Renal pelvis (tissue), 12 donors: ENCODE measurements at places on chromosomes 11 and 22.
A peak's percentile ranks its signal among the peaks of the same experiment; 100 is the strongest.

GRCh38 chr22:45683680-45684079 lies 12.0 kb downstream of the ATXN10 start:
- DNase-seq, result no peak

- DNase-seq, result no peak
These were observed 6.3 kb upstream of the SH3BP1 start for GRCh38 chr22:37633089-37633624.

DNA sequence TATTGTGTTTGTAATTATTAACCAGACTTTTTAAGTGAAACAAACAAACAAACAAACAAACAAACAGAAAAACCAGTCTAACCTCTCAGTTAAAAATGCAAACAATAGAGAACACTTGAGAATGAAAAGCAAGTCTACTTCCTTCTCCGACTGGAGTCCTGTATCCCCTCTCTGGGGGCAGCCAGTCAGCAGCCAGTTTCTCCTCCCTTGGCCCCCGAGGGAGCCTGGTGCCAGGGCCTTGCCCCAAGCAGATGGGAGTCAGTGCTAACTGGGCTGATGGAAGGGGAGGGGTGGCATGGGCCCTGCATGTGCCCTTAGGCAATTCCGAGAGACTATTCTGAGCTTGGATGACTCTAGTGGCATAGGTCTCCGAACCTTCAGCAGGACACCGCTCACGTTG lies 137.2 kb downstream of the GRIK4 start:
- no peak for DNase-seq

GRCh38 chr11:126188332-126189108 lies 22.9 kb downstream of the RPUSD4 start:
- no peak for DNase-seq

- no peak for DNase-seq
These were observed 32.6 kb downstream of the KREMEN1 start for GRCh38 chr22:29105468-29105867.

DNA sequence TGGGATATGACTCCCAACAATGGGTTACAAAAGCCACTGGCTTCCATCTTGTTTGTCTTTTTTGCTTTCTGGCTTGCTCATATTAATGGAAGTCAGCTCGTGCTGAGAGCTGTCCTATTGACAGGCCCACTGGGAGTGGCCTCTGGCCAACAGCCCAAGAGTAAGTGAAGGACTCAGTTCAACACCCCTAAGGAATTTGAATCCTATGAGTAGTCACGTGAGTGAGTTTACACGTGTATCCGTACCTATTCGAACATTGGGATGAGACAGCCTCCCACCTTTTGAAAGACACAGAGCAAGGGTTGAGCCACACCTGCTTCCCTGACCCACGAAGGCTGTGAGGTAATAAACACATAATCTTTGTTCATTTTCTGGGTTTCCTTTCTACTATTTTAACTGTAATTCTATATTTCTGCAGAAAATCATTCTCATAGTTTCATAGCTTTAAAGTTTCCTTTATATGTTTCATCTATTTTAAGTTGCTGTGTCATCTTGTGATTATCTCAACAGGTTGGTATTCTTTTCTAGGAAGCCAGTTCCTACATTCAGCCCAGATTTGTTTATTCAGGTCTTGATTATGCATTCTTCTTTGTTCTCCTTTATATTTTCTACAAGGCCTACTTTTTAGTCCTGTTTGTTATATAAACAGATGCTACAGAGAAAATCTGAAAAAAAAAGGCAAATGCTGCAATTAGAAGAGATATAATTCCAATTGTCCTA lies 802.3 kb downstream of the CNTN5 start:
- DNase-seq, result no peak

DNA sequence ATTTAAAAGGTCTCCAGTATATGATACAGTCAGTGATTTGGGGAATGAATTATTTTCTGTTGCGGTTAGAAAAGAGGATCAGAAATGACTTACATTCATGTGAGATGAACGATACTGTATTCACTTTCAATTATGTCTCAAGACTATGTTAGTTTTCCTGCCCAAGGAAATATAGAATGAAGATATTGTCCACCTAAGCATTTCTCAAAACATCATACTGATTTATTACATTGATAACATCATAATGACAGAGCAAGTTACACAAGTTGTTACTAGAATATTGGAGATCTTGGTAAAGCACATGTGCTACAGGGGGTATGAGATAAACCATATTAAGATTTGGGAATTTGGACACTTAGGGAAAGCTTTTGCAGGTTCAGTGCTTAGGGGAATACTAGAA lies 67.8 kb upstream of the OR9G4 start:
- no peak for DNase-seq

GRCh38 chr11:23679041-23679440 lies 817.8 kb upstream of the LUZP2 start:
- DNase-seq, result no peak

GRCh38 chr22:19997561-19998231 lies 18.9 kb downstream of the ARVCF start:
- DNase-seq, result no peak

GRCh38 chr11:32830413-32830738 lies 649 bp downstream of the PRRG4 start:
- peak; percentile 16 for DNase-seq

DNA sequence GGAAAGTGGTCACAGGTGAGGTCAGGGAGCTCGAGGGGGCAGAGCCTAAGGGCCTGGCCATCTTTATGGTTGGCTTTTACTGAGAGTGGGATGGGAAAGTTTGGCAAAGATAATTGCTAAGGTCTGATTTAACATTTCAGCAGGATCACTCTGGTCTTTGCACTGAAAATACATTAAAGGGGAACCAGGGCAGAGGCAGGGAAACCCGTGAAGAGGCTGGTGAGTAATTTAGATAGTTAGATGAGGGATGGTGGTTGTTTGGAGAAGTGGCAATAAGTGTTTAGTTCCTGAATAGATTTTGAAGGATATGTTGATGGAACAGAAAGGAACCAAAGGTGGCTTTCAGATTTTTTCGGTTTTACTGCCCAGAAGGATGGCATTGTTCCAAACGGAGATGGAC lies 50.8 kb downstream of the SCN3B start:
- no peak for DNase-seq

- DNase-seq, result no peak
These were observed 31.7 kb downstream of the METTL15 start for GRCh38 chr11:28139841-28140415.

GRCh38 chr11:19499999-19500398 lies 212.6 kb upstream of the NAV2 start:
- no peak for DNase-seq

DNA sequence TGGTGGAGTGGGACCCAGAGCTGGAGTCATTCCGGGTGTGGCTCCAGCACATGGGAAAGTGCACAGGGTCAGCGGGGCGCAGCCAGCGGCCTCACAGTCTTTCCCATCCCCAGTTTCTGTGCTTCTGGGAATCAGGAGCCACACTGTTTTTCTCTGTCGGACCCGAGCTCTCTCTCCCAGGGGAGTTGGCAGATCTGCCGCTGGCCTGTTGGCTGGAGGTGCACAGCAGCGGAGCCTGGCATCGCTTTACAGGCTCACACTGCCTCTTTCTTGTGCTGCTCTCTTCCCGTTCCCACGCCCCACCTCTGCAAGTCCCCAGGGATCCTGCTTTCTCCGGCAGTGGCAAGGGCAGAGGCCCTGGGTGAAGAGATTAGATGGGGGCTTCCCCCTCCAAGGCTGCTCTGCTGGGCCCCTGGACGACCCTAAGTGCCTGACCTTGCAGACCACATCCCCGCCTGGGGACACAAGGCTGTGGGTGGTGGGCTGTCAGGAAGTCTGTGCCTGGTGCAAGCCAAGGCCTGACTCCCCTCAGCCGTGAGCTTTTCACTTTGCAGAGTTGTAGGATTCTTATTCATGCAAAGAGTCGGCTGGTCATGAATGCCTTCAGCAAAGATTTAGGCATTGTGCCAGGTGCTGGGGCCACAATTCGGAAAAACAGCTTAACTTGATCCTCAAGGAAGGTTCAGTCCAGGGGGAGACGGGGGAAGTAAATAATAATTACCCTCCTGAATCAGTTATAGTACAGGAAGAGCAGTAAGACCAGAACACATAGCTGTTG lies 116.3 kb downstream of the TIMP3 start:
- DNase-seq, result peak; percentile 64

DNA sequence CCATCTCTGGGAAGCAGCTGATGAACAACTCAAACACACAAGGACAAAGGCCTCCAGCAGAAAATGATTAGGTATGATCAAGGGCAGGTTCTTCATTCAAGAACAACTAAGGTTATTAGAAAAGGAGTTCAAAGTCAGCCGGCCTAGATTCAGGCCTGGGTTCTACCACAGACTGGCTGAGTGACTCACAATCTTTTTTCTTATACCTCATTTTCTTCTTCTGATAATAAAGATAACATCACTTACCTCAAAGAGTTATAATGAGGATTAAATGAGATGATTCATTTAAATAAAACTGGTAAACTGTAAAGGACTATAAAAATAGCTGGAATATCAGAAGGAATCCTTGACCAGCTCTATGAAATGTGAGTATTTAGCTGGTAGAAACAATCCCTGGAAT lies 49.3 kb upstream of the PPP2R1B start:
- no peak for DNase-seq

DNA sequence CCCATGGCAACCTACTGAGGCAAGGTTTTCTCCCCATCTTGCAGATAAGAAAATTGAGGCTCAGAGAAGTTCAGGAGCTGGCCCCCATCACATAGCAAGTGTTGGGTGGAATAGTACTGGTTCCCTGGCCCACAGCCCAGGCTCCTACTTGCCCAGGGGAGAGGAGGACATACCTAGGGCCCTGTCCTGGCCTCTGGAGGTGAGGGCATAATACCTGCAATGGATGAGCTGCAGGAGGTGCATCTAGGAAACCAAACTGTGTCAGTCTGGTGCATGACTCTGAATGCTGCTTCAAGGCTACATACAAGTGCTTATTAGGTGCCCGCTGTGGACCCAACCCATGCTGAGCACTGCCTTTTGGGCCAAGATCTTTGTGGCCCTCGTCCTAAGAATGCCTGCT lies 40.0 kb upstream of the TPBGL start:
- no peak for DNase-seq

GRCh38 chr22:43038325-43038724 lies 23.4 kb upstream of the PACSIN2 start:
- no peak for DNase-seq

GRCh38 chr11:68369756-68370155 lies 57.4 kb downstream of the LRP5 start:
- no peak for DNase-seq

DNA sequence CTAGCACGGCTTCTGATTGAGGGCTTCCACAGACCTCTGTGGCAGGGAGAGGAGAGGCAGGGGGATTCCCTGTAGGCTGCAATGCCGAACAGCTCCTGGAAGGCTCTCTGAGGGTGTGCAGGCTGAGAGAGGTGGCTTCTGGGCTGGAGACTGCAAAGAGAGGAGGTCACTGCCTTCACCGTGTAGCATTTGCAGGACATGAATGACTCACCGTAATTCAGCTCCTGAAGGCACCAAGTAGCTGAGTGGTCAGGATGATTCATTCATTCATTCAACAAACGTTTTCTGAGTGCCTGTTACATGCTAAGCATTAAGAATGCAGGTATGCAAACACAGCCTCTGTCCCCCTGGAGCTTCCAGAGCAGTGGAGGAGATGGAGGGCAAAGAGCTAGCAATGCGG lies 18.0 kb upstream of the EIF3D start:
- DNase-seq, result no peak

DNA sequence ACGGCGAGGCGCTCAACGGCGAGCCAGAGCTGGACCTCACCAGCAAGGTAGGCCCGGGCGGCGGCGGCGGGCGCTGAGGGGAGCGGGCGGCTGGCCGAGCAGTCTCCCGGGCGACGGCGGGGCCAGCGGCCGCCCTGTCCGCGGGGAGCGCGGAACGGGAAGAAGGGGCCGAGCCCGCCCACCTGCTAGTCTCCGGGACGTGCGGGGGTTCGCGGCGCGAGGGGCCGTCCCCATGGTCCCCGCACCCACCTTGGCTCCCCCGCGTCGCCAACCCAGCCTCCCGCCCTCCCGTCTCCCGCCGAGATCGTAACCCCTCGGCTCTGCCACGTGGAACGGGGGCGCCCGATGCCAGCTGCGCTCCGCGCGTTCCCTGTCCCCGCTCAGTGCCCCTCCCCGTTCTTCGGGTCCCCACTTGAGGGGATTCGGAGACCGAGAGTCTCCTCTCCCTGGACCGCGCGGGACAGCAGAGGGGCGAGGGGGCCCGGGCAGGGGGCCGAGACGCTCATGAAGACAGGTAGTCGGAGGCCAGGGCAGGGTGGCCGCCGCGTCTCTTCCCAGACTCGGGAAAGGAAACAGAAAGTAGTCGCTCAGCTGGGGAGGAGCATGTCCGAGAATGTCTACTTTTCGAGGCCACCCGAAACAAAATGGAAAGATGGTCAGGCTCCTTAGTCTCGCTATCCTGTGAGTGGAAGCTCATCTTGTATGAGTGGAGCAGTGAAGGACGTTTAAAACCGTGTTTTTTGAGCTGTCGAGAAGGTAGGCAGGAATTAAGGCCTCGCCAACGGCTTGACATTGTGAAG lies 557 bp downstream of the GTPBP1 start:
- DNase-seq, result no peak

- peak; percentile 49 for DNase-seq
These were observed 17.8 kb downstream of the CHORDC1 start for GRCh38 chr11:90204832-90205646.

GRCh38 chr11:117861151-117862018 lies 15.1 kb downstream of the FXYD6 start:
- DNase-seq, result no peak

- no peak for DNase-seq
These were observed 70.2 kb downstream of the ARHGAP8 start for GRCh38 chr22:44822534-44822933.

DNA sequence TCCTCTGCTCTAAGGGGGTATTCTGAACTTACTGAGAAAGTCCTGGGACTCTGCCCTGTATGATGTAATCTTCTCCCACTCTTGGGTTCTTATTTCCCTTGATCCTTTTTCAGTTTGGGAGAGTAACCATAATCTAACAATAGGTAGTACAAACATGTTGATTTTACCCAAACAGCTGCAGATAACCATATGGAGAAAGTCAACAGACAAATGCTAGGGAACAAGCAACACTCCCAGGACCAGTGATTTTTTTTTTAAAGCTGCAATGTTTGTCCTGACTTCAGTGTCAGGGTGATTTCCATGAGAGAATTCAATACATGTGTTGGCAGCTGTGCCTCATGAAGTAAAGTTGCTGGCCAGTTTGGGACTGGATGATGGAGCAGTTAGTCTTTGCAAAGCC lies 156.5 kb downstream of the FCHSD2 start:
- DNase-seq, result no peak

DNA sequence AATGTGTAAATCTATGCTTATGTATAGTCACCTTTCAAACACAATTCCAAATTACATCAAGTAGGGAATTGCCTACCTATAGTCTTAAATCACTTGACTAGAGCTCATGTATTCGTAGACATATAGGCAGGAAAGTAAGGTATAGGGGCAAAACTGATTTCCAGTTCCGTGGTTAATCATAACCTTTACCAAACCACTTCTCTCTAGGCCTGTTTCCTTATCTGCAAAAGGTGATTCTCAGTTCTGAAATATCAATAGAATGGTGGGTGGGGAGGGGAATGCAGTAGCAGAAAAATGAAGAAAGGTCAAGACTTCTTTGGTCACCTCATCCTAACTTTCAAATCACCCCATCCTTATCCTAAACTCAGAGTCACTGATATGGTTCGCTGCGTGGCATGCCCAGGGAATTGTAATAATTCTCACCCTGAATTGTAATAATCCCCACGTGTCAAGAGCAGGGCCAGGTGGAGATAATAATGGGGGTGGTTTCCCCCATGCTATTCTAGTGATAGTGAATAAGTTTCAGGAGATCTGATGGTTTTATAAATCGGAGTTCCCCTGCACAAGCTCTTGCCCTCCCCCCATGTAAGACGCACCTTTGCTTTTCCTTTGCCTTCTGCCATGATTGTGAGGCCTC lies 1.9 kb upstream of the ANO5 start:
- no peak for DNase-seq
